ENCODE measurements at places on chromosomes 2 and 18. TPM values are rescaled to one million over a fixed set of nuclear protein-coding genes. Genes with fewer than 3 reads are reported as not detected.
A peak's percentile ranks its signal among the peaks of the same experiment; 100 is the strongest.

DNA sequence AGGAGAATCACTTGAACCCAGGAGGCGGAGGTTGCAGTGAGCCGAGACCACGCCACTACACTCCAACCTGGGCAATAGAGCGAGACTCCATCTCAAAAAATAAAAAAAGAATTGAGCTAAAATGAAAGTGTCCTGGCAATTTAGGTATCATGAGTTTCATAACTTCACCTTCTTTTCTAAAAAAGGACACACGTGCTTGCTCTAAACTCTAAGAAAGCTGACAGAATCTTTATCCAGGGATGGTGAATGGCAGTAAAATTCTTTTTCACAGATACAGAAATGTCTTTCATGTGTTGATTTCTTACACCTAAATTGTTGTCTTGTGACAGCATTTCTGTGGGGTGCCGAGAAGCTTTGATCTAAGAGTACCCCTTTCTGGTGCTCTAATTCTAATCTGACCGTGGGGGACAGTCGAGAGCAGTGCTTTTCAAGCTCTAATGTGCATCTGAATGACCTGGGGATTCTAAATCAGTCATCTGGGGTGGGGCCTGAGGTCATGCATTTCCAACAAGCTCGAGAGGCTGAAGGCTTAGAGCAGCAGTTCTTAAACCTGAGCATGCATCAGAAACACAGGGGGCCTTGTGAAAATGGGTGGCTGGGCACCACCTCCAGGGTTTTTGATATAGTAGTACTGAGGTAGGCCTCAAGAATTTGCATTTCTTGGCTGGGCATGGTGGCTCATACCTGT lies 42.1 kb upstream of the REL start:
- no peak for DNase-seq

DNA sequence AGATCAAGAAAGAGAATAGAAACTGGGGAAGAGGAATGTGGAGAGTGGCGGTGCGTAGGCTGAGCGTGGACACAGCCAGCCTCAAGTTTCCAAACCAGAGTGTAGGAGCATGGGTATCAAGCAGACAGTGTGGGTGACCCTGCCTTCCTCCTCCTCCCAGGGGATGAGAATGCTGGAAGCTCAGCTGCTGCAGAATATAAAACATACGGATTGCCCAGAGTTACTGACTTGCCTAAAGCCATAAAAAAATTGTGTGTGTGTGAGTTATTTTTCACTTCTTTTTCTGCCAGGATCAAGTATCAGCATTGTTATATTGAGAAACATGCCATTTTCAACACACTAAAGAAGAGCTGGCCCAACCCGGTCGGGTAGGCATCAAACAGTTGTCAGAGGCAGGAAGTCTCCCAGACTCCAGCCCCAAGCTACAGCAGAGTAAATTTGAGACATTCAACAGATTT lies 333.3 kb upstream of the ACVR2A start:
- peak; percentile 81 for DNase-seq

Gene GPR39
- total RNA-seq: not detected

- no peak for DNase-seq
Observed at GRCh38 chr2:6074089-6074643, 382.0 kb downstream of the SOX11 start.

Gene GAREM2
- 4.3 TPM for total RNA-seq

- DNase-seq: no peak
Observed at GRCh38 chr2:133240491-133241223, 327.6 kb downstream of the NCKAP5 start.

Gene DSG1
- total RNA-seq: 3.2 TPM

Gene RAB31
- 27.7 TPM for total RNA-seq

Gene HJURP
- total RNA-seq: 0.77 TPM
